Fibroblast of skin of left quadriceps (primary cell): ENCODE measurements at places on chromosomes 1 and 21.
A peak's percentile ranks its signal among the peaks of the same experiment; 100 is the strongest.

GRCh38 chr1:52216907-52217458 is 75.1 kb downstream of the ZFYVE9 start:
- no peak for DNase-seq

DNA sequence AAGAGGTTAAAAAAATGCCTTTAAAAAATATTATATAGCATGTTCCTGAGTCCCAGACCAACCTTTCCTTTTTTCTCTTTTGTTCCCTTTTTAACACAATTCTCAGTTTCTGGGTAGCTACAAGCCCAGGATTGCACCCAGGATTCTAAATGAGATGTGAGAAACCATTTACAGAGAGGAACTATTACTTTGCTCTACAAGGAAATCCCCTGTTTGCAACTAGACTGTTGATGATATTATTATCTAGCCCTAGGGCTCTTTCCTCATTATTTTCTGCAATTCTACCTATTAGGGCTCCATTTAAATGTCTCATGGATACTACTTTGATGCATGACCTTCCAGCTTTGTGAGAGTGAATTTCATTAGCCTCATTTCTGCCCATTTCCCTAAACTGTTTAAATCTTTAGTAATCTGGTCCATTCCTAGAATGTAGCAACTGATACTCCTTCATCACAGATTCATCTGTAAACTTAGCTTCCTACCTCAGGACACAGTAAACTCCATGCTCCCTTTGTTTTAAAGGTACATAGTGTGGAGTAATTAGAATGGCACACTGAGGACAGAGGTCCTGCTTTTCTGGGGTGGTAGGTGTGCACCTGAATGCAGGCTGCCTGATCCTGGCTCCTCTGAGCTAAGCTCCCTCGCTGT is 7.1 kb upstream of the KIF14 start:
- DNase-seq: no peak

DNA sequence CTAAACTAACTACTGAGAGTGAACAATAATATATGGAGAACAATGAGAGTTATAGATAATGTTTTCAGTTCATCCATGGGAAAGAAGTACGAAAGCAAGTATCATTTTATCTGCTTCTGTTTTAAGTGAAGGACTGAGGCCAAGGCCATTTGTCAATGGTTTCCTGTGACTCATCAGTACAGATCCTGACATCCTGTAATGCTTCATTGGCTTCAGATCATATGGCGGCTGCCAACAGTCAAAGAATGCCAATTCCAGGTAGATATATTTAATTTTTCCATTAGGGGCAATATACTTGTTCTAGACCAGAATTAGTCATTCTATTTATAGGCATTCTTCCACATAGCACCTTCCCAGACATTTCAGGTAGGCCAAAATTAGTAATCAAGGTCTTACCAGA is 97.3 kb downstream of the USH2A start:
- DNase-seq: no peak

DNA sequence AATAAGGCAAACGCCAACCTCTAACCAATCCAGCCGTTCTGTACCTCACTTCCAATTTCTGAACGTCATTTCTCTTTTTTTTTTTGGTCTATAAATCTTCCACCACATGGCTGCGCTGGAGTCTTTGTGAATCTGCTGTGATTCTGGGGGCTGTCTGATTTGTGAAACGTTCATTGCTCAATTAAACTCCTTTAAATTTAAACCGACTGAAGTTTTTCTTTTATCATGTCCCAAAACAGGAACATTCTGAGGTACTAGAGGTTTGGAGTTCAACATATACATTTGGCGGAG is 65.5 kb upstream of the BACH1 start:
- DNase-seq: peak; percentile 38

- DNase-seq: no peak
Measured at GRCh38 chr1:109924316-109924715, 13.7 kb downstream of the CSF1 start.

GRCh38 chr1:34532113-34532512 is 222.7 kb upstream of the GJB5 start:
- no peak for DNase-seq

DNA sequence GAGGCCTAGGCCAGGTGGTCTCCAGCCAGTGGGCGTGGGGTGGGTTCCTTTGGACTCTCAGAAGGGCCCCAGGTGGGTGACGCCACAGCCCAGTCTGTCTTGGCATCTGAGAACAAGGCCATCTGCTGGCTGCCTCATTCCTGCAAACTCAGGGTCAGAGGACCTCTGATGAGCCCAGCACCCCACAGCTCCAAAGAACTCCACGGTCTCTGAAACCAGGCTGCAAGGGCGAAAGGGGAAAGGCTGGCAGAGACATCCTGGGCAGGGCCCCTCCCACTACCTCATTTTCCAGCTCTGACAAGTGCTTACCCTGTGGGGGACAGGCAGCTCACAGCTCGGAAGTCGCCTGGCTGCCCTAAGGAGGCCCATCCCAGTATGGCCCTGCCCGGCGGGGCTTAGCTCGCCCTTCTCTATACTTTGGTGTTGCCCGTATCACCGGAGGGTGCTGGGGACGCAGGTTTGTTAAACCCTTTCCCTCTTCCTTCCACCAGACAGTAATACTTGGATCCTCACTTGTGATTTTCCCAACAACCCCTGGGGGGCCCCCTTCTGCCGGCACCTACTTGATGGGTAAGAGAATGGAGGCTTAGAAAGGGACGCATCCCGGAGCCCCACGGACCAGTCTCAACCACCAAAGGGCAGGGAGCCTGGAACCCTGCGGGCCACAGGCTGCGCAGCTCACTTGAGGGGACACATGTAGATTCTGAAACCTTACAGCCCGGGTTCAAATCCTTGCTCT is 10.9 kb upstream of the EDN2 start:
- no peak for DNase-seq

- DNase-seq: no peak
Measured at GRCh38 chr1:59005491-59006288, 221.8 kb upstream of the JUN start.

GRCh38 chr1:12450756-12451559 is 167.1 kb downstream of the DHRS3 start:
- no peak for DNase-seq

GRCh38 chr1:46806196-46807020 is 7.6 kb downstream of the CYP4B1 start:
- no peak for DNase-seq

DNA sequence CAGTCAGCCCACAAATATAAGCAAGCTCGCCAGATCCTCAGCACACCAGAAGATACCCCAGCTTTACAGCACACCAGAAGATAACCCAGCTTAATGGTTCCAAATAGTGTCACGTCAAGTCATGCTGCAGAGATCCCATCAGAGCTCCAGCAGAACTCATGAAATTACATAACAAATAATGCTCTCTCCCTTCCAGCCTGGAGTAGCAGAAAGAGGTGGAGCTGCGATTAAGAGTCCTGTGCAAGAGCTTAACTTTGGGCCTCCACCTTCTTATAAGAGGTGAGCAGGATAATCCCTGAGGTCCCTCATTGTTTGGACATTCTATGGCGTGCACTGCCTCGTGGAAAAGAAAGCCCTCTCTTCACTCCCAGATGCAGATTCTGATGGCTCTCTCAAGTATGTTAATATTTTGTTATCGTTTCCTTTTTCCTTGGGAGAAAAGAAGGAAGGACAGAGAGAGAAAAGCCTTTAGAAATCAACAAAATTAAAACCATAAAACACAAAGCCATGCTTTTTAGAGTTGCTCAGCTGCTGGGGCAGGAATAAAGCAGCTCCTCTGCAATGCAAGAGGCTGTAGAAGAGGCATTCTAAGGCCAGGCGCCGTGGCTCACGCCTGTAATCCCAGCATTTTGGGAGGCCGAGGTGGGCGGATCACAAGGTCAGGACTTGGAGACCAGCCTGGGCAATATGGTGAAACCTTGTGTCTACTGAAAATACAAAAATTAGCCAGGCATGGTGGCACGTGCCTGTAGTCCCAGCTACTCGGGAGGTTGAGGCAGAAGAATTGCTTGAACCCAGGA is 59.1 kb downstream of the GLUL start:
- DNase-seq: no peak

GRCh38 chr1:246674049-246674448 is 50.2 kb upstream of the SCCPDH start:
- no peak for DNase-seq

GRCh38 chr1:242004751-242005495 is 6.0 kb upstream of the MAP1LC3C start:
- no peak for DNase-seq

DNA sequence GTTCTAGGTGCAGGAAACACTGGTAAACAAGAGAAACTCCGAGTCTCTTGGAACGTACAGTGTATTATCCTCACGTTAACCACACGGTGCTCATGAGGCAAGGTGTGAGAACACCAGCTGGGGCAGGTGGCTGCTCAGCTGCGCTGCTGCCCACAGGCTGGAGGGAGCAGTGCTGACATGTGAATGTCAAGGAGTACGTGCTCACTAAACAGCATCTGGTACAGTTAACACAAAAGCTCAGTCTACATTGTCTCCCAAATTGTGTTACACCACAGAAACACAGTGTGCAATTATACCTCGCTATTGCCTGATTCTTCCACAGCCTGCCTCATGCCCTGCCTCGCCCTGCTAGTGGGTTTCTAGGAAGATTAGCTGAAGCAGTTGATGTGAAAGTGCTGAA is 138.4 kb downstream of the GLIS1 start:
- DNase-seq: no peak

DNA sequence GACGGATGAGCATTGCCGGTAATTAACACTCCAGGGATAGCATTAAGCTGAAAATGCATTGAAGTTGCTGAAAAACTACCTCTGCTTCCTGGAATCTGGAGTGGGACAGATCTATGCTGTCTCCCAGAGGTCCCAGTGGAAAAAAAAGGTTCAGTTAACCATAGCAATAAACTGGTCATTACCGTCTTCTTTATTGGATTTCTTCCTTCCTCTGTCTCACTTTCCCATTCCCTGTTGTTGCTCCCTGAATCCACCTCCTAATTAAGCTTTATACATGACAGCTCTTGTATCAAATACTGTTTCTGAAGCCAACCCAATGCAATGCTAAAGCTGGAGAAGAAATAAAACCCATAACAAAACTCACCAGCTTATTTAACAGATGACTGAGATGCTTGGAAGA is 1805.9 kb downstream of the NCAM2 start:
- DNase-seq: no peak

GRCh38 chr21:40054403-40054802 is 187.2 kb downstream of the PCP4 start:
- DNase-seq: no peak

- no peak for DNase-seq
Measured at GRCh38 chr1:7043719-7044535, 258.7 kb downstream of the CAMTA1 start.

GRCh38 chr1:149936992-149937705 is 470 bp upstream of the MTMR11 start:
- no peak for DNase-seq

DNA sequence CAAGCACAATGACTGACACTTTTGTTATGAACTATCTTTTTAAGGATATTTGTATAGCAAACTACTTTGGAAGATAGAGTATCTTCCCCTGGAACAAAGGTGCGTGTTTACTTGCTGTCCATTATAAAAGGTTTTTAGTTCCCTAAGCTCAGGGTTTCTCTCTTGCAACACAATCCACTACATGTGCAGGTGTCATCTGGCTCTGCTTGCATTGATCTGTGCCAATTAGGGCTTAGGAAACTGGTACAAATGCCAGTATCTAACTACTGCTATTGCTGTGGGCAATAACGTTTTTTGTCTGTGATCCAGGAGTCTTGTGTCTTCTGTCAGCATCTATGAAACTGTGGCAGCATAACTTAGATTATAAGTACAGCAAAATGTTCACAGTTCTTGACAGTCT is 68.3 kb upstream of the ABCD3 start:
- no peak for DNase-seq

DNA sequence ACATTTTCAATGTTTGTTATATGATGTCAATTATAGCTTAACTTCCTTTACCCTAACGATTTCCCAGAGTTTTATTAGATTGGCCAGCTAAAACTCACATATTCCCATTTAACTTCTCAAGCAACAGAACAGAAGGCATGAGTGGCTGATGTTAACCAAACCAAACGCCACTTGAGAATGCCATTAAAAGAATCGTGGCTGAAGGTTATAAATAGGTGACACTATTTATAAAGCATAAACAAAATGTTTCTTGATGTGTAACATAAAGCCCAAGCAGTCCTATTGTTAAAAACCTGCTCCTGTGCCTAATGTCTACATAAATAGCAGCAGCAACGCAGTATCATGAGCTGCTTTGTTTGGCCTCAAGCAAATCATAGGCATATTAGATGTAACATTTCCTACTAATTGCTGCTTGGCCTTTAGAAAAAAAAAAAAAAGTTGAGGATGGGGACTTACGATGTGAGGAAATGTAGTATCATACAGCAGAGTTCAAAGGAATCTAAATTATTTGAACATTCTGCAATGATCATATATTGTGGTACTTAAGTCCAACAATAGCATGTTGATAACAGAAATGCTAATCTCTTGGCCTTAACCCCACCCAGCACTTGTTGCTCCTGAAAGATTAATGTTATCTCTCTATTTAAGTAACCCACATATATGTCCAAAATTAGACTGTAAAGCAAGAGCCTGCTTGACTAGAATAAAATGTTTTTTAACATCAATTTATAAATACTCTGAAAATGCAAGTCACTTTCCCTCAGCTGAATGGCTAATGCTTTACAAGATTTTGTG is 106.0 kb downstream of the ESRRG start:
- DNase-seq: no peak

- no peak for DNase-seq
Measured at GRCh38 chr1:180534214-180534613, 24.6 kb upstream of the OVAAL start.

- no peak for DNase-seq
Measured at GRCh38 chr21:33231526-33231925, 1.8 kb downstream of the IFNAR2 start.

- DNase-seq: peak; percentile 40
Measured at GRCh38 chr1:240555524-240555923, 56.4 kb downstream of the GREM2 start.

GRCh38 chr21:41899426-41900202 is 20.5 kb upstream of the PRDM15 start:
- no peak for DNase-seq

GRCh38 chr1:113763661-113764060 is 4.4 kb upstream of the PHTF1 start:
- DNase-seq: no peak

DNA sequence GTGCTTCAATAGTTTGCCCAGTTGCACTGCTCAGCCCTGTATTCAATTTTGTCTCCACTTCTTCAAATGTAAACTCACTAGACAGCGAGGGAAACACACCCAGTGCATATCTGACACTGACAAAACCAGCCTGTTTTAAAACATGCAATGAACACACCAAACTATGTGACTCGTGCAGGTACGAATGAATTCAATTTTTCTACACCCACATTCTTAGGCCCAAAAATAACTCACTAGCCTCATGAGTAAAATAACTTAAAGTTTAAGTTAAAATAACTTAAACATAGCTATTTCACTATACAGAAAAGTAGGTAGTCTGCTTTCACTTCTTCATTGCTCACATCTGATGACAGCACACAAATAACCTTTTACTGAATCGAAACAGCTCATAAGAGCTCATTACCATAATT is 21.1 kb downstream of the TTC13 start:
- no peak for DNase-seq

- DNase-seq: no peak
Measured at GRCh38 chr1:148308832-148309458, 156.9 kb upstream of the NBPF11 start.

- DNase-seq: no peak
Measured at GRCh38 chr1:244094880-244095528, 43.9 kb downstream of the ZBTB18 start.

- no peak for DNase-seq
Measured at GRCh38 chr1:87684194-87684593, 355.5 kb downstream of the LMO4 start.
